ENCODE measurements at places on chromosomes 3 and 15.

GRCh38 chr3:53949541-53949940 is 57.9 kb upstream of the SELENOK start:
- no peak for DNase-seq

DNA sequence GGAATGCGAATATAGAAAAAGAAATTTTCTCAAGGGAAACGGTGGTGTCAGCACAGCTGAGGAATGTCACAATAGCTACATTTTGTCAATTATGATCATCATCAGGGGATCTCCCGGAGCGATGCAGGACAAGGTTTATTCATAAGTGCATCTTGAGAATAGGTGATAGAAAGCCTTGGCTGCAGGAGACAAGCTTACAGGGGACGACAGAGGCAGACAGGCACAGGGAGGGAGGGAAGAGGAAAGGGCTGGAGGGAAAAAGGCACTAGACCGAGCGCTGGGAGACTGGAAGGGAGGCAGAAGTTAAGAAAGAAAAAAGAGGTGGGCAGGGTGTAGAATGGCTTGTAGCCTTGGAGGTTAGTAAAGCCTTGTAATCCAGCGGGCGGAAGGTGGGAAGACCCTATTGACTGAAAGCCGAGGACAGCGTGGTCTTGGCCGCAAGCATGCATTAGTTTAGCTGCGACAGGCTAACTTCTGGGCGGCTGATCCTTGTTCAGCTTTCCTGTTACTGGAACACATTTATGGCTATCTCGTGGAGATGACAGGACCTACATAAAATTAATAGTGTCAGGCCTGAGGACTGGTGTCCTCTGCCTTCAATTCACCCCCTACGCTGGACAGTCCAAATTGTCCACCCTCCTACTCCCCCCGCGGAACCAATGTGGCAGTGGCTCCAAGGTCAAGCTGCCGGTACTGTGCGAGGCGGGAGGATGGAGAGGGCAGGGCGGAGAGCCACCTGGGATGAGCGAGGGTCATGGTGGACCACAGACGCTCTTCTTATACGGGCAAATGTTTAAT is 1.4 kb upstream of the NECTIN3 start:
- DNase-seq, result no peak

DNA sequence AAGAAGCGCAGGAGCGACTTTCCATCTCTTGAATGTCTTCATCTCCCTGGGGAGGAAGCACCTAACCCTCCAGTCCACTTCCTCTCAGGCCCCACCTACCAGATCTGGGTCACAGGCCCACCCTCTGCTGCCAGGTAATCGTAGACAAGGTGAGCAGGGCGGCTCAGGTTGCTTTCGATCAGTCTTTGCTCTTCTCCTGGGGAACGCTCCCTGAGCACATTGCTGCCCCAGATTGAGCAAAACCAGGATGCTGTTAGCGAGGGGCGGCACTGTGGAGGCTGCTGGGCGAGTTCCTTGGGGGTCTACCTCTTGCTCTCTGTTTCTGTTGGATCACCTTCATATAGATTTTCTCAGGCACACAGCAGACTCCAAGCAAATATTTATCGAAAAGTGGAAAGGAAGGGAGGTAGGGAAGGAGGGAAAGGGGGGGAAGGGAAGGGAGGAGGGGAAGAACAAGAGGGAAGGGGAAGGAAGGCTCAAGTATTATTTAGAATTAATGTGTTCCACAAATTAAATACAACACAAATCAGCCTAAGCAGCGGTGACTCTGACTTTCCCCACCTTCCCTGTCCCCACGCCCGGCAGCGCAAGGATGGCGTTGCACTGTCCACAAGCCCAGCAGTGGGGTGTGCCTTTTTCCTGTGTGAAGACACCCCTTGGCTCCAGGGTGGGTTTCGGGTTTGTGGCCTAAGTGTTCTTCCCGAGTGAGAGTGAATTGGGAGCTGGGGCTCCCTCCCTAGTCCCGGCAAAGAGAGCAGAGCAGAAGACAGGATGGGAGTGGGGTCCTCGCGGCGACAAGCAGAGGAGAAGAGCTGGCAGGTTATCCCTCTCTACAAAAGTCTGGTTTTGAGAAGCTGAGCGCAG is 6.1 kb upstream of the PCSK6 start:
- no peak for DNase-seq

- DNase-seq, result peak; percentile 23
Observed at GRCh38 chr3:148006508-148006907, 597.3 kb downstream of the ZIC1 start.

DNA sequence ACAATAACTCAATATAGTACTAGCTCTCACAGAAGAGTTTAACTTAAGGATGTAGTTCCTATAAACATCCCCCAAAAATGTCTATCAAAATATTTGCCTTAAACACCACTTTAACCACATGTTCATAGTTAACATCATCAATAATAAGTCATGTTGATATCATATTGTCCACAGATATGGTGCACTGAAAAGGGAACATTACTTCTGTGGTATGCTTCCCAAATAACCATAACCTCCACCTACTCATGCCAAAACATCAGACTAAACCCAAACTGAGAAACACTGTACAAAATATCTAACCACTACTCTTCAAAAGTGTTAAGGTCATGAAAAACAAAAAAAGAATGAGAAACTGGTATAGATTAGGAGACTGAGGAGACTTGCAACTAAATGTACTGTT is 32.9 kb downstream of the SLC4A7 start:
- no peak for DNase-seq

GRCh38 chr3:184899953-184900595 is 88.1 kb downstream of the VPS8 start:
- no peak for DNase-seq

DNA sequence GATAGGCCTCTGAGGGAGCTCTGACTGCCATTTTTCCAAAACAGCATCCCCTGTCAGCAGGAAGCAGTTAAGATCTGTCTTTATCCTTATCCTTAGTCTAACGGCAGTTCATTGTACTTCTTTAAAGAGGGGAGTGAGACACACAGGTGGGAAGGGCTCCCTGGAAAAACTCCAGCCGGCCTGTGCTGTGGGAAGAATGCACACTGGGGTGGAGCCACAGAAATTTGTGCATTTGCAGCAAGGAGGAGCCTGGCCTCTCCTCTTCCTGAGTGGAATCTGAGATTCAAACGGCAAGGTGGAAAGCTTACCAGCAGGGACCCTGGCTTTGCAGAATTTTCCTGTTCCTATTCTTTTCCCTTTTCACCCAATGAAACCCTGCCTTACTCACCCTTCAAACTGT is 1209.4 kb downstream of the ROBO2 start:
- DNase-seq, result no peak

GRCh38 chr3:185966655-185967054 is 28.8 kb upstream of the TRA2B start:
- no peak for DNase-seq

GRCh38 chr3:102492300-102492699 is 57.5 kb downstream of the ZPLD1 start:
- DNase-seq, result no peak

DNA sequence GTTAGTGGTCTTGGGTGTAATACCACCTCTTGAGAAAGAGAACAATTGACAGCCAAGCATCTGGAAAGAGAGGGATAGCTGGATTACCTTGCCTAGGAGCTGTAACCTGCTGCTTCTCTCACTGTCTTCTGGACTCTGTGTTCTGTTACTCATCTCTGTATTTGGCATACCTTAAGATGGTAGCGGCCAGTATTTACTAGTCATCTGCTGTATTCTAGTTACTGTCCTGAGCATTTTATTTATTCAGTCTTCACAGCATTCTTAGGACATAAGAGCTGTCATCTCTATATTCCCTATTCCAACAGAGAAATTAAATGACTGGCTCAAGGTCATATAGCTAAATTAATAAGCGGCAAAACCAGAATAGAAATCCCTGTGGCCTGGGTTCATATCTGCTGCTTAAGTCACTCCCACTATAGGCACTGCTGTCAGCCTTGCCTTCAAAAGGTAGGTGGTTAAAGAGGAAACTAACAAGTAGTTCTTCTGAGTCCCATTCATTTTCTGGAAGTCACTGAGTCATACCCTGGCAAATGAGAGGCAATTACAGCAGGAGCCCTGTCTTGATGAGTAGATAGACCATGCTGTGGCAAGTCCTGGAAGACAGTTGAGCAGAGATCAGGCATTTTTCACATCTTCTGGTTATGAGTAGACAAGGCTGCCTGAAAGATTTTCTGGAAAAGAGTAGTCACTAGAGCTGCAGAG is 68.2 kb downstream of the RAB7A start:
- DNase-seq, result peak; percentile 80

GRCh38 chr15:79496838-79497237 is 64.7 kb downstream of the MINAR1 start:
- no peak for DNase-seq

DNA sequence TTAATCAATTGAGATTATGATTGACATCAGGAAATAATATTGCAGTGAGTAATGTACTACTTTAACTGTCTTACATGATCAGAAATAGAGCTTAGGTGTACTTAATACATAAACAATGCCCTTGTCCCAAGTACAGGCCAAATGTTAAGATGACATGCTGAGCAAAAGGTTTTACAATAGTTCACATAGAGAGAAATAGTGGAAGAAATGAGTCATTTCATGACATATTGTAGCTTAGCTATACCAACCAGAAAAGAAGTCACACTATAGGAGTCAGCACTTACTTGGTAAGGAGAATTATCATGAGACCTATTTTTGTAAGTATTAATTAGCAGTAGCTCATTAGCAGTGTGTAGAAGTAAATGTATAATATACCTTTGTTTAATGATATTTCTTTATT is 96.4 kb upstream of the NANOGP8 start:
- DNase-seq, result no peak

- no peak for DNase-seq
Observed at GRCh38 chr15:25673351-25673750, 189.8 kb downstream of the ATP10A start.

- no peak for DNase-seq
Observed at GRCh38 chr3:149958171-149958796, 12.4 kb downstream of the PFN2 start.

DNA sequence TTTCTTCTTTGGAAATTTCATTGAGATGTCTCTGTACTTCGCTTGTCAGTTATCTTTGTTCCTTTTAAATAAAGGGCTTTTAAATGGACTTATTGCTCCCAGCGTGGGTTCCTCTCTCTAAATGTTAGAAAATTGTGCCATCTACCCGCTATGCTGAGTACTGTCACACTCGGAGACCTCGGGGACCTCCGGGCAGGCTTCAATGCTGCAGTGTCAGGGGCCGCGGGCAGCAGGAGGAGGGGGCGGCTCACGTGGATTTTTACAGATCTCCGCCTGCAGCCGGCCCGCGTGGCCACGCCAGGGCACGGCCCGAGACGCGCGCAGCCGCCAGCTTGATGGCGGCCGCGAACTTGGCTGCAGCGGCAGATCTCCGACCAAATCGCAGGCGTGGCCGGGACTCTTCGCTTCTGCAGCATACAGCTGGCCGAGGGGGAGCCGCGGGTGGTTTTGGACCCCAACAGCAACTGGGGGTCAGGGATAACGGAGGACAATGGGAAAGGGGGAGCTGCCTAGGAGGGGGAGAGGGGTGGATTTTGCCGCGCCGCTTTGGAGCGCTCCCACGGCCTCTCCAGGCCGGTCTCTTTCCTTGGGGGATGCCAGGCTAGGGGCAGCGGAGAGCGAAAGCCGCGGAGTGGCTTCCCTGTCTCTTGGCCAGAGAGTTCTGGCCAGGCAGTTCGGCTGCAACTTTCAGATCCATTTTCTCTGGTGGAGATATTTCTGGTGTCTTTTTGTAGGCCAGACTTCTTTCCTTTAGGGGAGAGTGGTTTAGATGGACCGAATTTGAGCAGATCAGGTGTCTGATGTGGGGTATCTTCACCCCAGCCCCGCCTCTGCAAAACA is 15.3 kb downstream of the NR2F2 start:
- no peak for DNase-seq

- DNase-seq, result no peak
Observed at GRCh38 chr15:41562784-41563198, 3.8 kb downstream of the TYRO3 start.

- no peak for DNase-seq
Observed at GRCh38 chr3:111666041-111666735, 71.0 kb upstream of the ZBED2 start.

GRCh38 chr3:152785051-152785450 is 49.9 kb upstream of the P2RY1 start:
- DNase-seq, result no peak

- no peak for DNase-seq
Observed at GRCh38 chr15:40428185-40428584, 12.6 kb upstream of the BAHD1 start.

DNA sequence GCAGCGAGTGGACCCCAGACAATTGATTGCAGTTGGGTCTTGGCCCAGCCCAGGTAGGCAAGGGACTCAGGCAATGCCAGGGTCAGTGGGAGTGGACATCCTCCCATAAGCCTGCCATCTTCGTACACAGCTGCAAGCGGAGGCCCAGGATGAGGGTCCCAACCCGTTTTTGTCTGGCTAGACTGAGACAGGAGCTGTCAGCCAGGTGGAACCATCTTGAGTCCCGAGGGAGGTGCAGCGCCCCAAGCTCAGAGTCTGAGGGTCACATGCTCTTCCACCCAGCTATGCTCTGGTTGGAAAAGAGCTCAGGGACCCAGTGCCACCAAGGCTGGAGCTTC is 22.6 kb upstream of the IP6K2 start:
- no peak for DNase-seq

DNA sequence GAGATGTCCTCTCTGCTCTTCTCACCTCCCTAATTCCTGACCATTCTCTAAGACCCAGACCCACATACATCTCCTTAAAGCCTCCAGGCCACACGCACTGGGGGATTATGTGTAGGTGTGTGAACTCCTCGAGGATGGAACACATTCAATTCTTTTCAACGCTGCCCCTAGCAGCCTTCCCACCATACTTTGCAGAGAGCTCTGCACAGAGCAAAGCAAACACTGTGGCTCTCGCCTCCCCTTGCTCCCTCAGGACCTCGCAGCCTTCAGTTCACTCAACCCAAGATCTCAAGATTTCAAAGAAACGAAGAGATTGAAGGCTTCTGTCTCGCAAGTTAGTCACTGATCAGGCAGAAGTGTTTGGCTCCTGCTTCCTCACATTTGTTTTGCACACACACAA is 6.0 kb downstream of the ACTC1 start:
- DNase-seq, result no peak

GRCh38 chr3:194871864-194872668 is 186.4 kb downstream of the FAM43A start:
- DNase-seq, result no peak

GRCh38 chr3:58840949-58841348 is 174.4 kb upstream of the FAM3D start:
- DNase-seq, result no peak

DNA sequence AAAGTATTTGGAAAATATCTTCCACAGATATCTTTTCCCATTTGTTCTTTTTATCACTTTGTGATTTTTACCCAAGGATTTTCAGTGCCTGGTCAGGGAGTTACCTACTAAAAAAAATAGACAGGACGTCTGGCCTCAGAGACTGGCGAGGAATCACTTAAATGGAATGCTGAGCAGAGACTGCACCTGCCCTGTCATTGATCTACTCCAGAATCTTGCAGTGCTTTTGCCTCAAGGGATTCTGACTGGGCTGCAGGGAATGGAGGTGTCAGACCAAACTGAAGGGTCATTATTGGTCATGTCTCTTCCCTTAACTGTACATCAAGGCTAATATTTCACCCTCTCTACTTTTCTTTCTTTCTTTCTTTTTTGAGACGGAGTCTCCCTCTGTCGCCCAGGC is 12.1 kb upstream of the RYR3 start:
- DNase-seq, result no peak
